ENCODE measurements at places on chromosomes 3 and 15.
A peak's percentile ranks its signal among the peaks of the same experiment; 100 is the strongest.

GRCh38 chr15:68190048-68190447, 15.1 kb downstream of the CALML4 start:
- DNase-seq: no peak

- no peak for DNase-seq
Observed at GRCh38 chr3:127543441-127543840, 47.1 kb downstream of the TPRA1 start.

DNA sequence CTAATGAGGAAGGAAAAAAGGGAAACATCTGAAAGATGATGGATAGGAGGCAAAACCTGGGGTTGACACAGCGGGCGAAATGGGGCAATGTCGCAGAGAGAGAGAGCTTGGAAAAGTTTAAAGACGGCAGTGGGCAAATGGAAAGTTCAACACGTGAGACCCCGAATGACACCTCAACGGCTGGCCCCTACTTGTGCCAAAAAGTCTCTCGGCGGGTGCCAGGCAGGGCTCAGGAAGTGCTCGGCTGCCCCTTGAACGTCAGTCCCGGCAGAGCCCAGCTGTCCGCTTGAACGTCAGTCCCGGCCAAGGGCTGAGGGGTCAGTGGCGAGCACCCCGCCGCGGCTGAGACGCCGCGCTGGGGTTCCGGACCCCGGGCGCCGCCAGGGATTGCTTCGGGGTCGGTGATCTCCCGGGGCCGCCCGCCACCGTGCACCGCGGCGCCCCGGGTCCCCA, 658 bp downstream of the EOGT start:
- peak; percentile 79 for DNase-seq

DNA sequence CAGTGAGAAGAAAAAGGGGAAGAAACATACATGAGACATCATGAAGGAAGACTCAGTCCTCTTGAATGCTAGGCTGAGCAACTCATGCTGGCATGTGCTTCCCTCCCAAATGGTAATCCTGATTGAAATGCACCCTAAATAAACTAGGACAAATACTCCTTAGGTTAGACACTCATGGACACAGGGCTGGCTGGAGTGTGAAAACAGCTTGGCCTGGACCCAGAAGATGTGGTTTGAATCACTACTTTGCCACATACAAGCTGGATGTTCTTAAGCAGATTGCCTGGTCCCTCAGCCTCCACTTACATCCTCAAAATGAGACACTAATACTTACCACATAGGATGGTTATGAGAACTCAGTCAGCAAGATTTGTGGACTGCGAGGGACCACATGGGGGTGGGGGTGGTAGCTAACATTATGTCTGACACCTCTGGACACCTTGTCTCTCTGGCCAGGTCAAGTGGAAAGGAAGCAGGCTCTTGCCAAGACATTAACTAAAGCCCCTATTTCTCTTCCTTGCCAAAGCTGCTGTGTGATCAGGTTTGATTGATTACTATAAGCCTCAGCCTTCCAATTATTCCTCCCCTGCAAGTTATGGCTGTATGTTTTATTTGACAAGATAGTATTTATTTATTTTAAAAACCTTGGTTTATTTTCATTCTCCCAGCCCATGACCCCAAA, 138.9 kb upstream of the SLC7A14 start:
- no peak for DNase-seq

- no peak for DNase-seq
Observed at GRCh38 chr3:197270558-197271317, 27.7 kb downstream of the DLG1 start.

DNA sequence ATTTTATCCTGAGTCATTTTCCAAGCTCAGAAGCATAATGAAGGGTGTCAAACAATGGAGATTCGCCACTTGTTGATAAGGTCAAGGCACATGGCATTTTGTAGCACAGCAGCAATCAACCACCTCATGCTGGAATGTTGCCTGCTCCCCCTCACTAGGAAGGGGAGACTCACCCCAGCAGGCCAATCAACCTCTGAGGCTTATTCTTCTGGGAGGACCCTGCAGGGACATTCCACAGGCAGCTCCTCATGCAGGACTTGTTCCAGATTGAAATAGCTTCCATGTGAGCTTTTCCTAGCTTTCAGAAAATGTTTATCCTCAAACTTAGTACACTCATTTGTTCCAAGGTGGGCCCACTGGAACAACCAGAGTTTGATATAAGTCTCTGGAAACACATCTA, 77.6 kb downstream of the SSR3 start:
- DNase-seq: no peak

GRCh38 chr3:177733233-177733632, 536.0 kb upstream of the TBL1XR1 start:
- no peak for DNase-seq

GRCh38 chr15:36689012-36689321, 109.5 kb downstream of the CDIN1 start:
- DNase-seq: no peak

DNA sequence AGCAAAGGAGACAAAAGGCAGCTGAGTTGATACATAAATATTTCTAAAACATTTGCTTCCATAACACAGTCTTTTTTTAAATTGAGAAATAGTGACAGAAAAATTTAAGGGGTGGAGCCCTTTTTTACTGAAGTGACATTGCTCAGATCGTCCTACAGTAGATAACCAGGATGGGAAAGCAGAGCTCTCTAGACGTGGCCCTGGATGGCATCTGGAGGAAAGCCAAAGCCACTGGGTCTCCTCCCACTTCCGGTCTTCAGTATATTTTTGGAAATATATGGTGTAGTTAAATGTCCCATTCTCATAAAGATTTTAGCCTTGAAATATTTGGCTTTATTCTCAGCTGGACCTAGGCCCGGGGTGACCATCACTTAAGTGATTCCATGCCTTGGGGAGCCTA, 326.1 kb downstream of the ZNF621 start:
- no peak for DNase-seq

GRCh38 chr15:26926081-26926480, 44.9 kb upstream of the GABRG3 start:
- DNase-seq: no peak

DNA sequence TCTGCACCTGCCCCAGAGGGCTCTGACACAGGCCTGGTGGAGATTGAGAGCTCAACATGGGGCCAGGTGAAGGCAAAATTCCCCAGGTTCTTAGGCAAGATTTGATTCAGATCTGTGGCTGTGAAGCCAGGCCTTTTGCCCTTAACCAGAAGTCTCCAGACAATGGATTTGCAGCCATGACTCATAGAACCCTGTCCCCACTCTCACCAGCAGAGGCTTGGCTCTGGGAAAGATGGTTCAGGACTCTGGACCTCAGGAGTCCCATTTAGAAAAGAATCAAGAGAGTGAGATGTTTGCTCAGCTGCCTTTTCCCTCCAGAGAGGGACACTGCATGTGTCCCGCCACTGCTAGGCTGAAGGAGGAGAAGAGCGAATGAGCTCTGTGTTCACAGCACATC, 361.4 kb upstream of the ICE2 start:
- no peak for DNase-seq

DNA sequence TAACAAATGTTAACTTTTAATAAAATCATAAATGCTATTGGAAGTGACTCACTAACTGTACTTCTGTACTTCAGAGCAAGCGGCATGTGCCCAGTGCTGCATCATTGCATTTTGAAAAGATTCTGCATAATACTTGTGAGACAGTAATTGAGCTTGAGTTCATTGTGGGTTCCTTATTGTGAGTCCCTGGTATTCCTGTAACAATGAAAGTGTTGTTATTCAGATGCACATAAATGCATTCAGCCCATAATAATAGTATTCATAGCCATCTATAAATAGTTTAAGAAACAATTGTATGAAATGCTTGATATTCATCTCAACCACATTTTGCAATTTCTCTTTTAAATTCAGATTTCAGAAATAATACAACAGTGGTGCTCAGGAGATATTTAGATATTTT, 976.4 kb downstream of the CADM2 start:
- no peak for DNase-seq

GRCh38 chr15:63367390-63367789, 14.3 kb downstream of the CA12 start:
- no peak for DNase-seq

GRCh38 chr3:103170651-103171050, 735.8 kb downstream of the ZPLD1 start:
- DNase-seq: no peak

DNA sequence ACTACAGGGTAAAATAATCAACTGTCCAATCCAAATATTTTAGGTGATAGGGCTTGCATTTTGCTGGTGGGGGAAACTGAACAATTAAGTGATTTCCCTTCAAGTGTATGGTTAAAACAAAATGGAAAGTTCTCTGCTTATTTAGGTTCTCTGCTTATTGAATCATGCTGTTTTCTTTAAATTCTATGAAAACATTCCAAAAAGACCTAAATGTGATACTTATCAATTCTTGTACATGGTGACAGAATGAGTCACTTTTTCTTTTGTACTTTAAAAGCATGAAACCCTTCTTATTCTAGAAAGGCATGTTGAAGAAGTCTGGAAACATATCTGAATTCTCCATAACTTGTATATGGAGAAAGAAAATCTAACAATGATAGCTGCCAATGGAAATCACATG, 192.6 kb downstream of the FMN1 start:
- no peak for DNase-seq

GRCh38 chr3:31432897-31433678, 99.6 kb upstream of the STT3B start:
- no peak for DNase-seq

- no peak for DNase-seq
Observed at GRCh38 chr3:57007521-57008460, 52.7 kb upstream of the SPATA12 start.

DNA sequence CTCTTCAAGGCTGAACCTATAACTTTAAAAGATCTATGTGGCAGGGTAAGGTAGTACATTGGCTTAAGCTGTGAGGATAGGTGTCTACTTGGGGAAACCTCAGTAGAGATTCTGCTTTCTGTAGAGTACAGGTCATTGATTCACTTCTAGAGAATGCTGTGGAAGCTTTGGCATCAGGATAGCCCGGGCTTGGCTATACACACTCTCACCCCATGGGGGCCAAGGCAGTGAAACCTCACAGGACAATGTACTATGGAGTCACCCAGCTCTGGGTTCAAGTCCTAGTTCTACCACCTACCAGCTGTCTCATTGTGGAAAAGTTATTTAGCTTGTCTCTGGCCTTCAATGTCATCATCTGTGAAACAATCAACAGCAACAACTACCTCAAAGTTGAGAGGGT, 9.0 kb downstream of the MTFMT start:
- DNase-seq: no peak

DNA sequence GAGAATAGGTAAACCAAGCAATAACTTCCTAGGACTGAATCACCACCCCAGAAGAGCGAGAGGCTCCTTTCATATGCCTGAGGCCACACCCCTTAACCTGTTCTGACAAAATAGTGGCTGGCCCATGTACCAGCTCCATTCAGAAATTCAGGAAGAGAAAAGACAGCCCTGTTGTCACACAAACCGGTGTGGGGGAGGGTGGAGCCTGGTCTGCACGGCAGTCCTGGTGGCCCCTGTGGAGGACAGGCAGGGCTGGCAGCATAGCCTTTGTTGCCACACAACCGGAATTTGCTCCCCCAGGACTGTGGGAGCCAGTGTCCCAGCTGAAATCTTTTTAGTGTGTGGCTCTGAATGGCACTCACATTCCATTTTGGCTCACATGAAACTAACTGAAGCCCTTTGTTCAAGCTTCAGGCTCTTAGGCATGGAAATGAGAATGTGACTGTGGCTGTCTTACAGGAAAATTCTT, 23.8 kb downstream of the RLBP1 start:
- DNase-seq: no peak

DNA sequence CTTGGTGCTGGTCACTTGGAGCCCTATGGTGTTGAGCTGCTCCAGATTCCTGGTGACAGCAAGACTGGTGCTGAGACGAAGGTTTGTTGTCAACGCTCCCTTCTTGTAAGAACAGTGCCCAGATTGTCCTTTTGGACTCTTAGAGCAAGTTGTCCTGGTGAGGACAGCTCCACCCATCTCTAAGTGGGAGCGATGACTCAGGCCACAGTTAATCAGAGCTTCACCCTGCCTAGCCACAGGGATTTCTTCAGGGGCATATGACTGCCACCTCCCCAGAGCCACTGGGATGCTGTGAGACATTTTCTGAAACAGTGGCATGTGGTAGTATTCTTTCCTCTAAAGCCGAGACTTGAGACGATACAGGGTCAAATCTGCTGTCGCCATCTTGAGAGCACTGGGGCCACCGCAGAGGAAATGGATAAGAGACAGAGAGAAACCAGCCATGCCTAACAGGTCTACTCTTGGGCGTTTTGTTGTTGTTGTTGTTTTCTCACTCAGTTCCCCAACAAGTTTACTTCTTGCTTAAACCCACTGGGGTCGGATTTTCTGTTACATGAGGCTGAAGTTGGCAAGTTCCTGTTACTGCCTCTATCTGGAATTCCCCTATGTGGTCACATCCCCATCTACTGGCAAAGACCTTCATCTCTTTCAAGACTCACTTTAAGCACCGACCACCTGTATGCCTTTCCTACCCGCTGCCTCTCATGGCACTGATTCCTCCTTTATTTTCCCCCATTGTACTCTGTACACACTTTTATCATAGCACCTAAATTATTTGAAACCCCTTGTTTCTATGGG, 16.0 kb upstream of the PCOLCE2 start:
- peak; percentile 40 for DNase-seq

GRCh38 chr3:184491011-184491576, 70.5 kb upstream of the EPHB3 start:
- no peak for DNase-seq

DNA sequence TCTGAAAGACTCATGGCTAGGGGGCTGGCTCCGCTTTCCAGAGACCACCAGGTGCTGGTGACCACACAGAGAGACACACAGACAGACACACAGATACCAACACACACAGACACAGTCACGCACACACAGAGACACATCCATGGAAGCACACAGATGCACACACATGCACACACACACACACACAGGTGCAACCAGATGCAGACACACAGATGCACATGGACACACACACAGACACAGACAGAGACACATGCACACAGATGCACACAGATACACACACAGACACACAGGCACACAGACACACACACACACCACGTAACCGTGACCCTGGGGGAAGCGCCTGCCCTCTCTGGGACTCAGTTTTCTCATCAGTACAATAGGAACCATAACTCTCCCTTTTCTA, 132.2 kb downstream of the WNT7A start:
- DNase-seq: no peak

- no peak for DNase-seq
Observed at GRCh38 chr15:44530653-44531052, 6.3 kb upstream of the EIF3J start.

DNA sequence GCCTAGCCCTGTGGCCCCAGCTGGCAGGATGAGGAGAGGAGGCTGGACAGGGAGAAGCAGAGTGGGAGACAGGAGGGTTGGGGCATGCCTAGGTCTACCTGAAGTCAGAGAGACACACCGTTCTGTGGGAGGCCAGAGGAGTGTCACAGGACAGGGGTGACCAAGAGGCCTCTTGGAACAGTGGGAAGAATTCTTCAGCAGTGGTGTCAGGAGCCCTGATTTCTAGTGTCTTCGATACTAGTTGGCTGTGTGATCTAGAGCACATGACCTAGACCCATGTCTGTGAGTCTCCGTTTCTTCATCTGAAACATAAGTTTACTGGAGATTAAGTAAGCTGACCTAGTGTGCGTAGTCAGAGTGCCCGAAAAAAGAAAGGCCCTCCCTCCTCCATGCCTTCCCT, 92.2 kb downstream of the EEFSEC start:
- DNase-seq: no peak

- DNase-seq: no peak
Observed at GRCh38 chr3:13564751-13565560, 16.0 kb downstream of the FBLN2 start.

GRCh38 chr15:39621210-39621609, 40.3 kb downstream of the THBS1 start:
- DNase-seq: no peak
